Foreskin fibroblast (primary cell): ENCODE measurements at places on chromosomes 5 and 9.

DNA sequence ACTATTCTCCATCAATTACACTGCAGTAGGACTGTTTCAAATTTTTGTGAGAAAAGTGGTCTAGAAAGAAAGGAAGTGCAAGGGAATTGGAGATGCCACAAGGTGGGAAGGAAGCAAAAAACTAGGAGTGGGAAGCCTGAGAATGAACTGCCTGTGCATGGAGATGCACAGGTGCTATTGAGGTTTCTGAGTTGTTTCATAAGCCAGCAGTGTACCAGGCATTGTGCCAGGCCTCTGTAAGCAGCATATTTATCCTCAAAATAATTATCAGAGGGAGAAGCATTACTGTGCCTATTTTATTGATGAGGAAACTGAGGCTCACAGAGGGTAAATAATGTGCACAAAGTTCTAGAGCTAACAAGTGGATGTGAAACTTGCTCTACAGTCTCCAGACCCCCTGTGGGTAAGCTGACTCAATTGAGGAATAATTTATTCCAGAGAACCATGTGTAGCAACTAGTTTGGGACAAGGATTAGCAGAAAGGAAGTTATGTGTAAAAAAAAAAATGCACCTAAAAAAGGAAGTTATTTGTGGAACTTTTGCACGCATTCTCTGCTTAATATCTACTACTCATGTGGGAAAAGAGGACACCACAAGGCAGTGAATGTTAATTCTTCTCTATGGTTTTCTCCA is 96.7 kb downstream of the SNCAIP start:
- DNase-seq = no peak

DNA sequence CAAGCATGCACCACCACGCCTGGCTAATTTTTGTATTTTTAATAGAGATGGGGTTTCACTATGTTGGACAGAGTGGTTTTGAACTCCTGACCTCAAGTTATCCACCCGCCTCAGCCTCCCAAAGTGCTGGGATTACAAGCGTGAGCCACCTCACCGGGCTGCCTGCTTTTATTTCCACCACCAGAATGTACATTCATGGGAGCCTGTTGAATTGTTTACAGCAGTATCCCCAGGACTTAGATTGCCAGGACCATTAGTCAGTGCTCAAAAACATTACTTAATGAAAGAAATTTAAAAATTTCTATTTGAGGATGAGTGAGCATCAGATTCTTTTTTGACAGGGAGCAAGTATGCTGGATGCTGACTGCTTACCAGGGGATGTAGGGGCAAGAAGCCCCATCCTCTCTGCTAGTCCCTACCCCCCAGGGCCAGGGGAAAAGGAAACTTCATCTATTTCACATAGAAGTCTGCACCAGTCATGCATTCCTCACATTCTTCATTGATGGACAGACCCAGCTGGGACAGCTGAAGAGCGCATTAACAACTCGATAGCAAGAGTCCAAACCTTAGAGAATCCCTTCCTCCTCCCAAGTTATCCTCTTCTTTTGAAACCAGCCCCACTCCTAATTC is 10.3 kb upstream of the RGMB start:
- DNase-seq = peak; percentile 78

- no peak for DNase-seq
Observed at GRCh38 chr9:96551403-96551802, 68.2 kb downstream of the CDC14B start.

GRCh38 chr5:72531496-72532190 is 24.4 kb upstream of the ZNF366 start:
- peak; percentile 75 for DNase-seq

DNA sequence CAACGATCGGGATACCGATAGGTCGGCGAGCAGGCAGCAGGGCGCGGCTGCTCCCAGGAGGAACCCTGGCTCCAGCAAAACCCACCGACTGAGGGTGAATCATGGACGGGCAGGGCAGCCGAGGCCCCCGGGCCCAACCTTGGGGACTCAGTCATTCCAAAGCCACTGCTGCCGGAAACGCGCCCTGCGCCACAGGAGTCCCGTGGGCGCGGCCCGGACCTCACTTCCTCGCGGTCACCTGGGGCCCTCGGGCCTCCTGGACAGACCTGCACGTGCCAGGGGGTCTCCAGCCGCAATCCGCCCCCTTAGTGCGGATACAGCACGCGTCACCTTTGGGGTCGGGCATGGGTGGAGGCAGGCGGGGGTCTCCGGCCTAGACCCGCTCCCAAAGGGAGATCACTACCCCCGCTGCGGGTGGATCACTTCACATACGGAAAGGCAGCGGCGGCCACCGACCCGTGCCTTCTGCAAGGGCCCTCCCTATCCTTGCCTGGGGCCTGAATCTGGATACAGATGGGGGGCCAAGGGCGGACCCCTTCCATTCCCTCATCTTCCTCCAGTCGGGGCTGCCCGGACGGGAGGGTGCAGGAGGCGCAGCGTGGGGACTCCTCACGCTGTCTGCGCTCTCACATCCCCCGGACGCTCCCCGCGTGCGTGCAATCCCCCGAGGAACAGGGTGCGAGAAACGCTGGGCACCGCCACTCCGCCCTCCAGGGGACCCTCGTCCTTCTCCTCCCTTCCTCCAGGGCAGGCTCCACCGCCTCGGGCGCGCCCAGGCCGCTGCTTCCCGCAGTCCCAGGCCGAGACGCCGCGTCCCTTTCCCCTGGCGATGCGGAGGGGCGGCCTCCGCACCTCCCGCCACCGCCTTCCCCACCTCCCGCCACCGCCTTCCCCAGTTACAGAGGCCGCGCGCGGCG is 586 bp downstream of the TXN start:
- peak; percentile 74 for DNase-seq
